Brain pericyte (primary cell): ENCODE measurements at places on chromosomes 5 and 9.
A peak's percentile ranks its signal among the peaks of the same experiment; 100 is the strongest.

DNA sequence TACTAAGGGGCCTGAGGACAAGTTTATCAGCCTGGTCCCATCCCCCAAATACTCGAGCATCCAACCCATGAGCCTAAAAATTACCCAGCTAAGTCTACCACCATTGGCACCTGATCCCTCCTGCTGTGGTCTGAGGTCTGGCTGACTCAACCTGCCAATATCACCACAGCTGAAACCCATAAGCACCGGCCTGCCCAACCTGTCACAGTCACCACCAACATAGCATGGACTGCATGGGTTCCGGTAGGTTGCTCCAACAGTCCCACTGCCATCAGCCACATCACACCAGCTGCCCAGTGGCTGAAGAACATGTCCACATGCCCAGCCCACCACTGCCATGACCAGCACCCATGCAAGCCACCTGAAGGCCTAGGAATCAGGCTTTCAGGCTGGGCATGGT, 495.0 kb downstream of the PRELID2 start:
- no peak for DNase-seq

DNA sequence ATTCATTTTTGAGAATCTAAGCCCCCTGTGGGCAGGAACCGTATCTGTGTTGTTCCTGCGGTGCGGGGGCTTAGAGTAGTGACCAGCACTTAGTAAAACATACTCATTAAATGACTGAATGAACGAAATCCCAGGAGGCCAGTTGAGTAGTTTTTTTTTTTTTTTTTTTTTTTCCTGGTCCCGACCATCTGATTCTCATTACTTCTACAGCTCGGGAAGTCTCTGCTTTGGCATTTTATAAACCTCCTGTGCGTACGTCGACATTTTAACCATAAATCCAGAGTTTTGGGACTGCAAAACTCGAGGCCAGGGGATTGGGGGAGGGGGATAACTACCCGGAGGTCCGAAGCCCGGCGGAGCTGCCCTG, 31.5 kb upstream of the SPRY4 start:
- peak; percentile 31 for DNase-seq

GRCh38 chr5:178121391-178122276, 8.3 kb downstream of the N4BP3 start:
- DNase-seq: no peak

GRCh38 chr5:66171349-66172344, 27.5 kb downstream of the SREK1 start:
- DNase-seq: no peak

DNA sequence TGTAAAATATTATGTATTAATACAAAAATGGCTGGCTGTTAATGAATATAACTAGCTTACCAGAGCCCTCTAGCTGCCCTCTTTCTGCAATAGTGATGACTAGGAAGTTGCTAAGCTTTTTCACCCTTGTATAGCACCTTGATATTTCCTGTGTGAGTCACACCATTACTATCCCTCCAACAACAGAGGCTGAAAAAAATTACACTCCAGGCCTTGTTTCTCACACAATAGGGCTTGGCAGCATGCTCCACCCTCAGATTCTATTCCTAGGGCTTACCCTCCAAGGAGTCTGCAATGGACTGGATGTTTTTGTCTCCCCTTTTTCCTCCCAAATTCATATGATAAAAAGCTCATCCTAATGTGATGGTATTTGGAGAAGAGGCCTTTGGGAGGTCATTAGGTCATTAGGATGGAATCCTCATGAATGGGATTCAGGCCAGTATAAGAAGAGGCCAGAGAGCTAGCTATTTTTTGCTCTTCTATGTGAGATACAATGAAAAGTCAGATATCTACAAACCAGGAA, 184.6 kb upstream of the MAP1B start:
- no peak for DNase-seq

DNA sequence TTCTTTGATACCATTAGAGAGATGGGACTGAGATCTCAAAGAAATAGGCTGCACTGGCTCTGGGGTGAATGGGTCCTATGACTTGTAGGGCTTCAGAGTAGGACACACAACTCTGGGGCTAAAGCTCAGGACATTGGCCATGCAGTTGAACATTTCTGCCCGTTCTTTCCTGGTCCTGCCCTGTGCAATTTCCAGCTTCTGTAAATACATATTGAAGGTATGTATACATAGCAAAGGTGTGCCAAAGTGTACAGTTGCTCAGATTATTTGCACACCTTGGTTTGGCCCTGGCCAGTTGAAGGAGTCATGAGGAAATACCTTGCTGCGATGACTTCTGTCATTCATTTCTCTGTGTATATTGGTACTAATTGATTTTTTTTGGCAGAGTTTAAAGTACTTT, 52.8 kb upstream of the TAF11L2 start:
- DNase-seq: no peak

GRCh38 chr5:10729320-10730042, 31.6 kb downstream of the DAP start:
- no peak for DNase-seq

- DNase-seq: no peak
Measured at GRCh38 chr5:83964271-83964670, 243.6 kb upstream of the HAPLN1 start.

DNA sequence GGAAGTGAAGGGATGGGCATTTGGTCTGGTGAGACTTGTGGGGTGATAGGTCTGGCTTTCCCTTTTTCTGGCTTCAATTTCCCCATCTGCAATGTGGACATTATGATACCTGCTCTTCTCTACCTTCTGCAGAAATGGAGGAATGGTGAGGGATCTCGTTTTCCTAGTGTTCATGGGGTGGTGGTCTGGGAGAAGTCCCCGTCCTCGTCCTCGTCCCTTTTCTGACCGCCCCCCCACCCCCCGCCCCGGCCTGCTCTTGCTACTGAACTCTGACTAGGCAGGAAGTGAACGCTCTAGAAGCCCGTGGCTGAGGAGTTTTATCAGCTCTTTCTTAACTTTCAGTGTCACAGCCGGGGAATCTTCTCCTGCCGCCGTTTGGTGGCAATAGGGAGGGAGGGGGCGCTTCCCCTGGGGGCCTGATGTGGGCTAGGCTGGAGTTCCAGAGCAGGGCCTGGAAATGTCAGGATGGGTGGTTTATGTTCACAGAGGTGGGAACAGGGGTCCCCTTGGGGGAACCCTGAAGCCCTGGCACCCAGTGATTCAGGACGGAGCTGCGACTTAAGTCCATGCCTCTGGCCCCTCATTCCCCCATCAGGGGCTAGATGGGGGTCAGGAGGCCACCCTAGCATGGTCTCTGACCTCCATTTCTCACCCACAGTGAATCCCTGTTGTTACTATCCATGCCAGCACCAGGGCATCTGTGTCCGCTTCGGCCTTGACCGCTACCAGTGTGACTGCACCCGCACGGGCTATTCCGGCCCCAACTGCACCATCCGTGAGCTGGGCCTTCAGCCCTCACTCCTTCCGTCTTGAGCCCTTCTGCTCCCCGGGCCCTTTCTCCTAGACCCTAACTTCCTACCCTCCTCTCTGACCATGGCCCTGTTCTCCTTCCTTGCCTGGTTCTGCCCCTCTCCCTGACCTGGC, 6.7 kb downstream of the PTGS1 start:
- DNase-seq: no peak
